ENCODE measurements at places on chromosomes 2 and 18.

GRCh38 chr2:165888171-165888570 is 65.4 kb downstream of the TTC21B start:
- no peak for DNase-seq

DNA sequence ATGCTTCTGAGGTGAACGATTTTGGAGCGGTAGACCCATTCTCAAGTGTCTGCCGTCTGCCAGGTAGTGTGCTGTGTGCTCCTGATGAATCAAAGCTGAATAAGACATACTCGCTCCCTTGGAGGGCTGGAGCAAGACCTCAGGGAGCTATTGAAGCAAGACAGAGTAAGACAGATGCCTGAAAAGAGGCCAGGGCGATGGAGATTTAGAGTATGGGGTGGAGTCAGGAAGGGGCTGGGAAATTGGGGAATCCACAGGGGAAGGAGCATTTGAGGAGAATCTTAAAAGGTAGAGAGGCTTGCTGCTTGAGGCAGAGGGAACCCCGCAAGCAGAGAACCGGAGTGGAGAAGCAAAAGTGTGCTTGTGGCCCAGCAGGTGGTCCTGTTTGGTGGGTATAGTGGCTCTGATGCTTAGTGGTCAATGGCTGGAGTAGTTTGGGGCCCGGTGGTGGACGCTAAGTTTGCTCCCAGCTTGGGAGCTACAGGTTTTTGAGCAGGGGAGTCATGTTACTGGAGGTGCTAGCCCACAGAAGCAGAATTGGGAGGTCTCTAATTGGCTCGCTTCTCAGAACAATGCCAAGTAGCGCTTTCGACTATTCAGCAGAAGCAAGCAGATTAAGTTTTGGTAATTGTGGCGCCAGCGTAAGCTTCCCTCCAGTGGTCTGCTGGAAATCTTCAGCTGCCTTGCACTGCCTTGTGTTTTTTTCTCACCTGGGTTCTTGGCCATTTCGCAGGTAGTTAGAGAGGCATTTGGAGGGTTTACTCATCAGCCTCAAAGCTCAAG is 2.0 kb downstream of the CNNM4 start:
- no peak for DNase-seq

DNA sequence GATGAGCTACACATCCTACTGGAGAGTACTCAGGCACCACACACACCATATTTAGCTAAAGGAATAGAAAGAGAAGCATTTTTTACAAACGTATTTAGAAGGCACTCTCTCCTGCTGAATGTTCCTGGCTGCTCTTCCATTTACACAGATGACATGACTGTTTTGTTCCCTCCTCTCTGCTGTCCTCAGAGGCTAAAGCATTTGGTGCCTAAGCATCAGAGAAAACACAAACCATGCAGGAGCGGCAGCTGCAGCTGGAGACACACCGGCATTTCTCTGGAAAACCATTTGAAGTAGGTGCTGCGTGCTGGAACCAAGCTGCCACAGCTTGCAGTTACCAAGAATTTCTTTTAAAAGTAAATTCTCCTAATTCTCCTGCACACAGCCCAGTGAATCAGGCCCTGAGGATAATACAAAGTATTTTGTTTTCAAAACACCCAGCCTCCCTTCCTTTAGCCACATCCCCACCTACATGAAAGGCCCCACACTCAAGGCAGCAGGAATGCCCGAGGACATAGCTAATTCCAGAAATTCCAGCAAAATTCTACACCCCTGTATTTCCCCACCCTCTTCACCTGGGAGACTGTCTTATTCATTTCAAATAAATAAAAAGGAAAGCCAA is 488.9 kb upstream of the SOX11 start:
- no peak for DNase-seq

DNA sequence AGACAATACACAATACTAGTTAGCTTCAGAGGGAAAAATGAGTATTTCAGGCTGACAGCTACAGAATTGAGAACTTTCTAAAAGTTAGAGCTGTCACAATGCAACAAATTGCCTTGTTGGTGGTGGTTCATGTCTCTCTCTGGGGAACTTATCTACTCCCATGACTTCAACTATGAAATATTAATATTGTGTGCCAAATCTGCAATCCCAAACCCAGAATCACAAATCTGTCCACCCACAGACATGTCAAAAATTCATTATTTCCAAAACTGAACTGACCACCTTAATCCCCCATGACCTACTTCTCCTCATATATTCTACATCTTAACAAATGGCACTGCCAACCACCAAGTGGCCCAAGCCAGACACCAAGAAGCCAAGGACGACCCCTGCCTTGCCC is 143.5 kb downstream of the TCF4 start:
- no peak for DNase-seq

- no peak for DNase-seq
These were observed 149.9 kb upstream of the SCN7A start for GRCh38 chr2:166643980-166644379.

DNA sequence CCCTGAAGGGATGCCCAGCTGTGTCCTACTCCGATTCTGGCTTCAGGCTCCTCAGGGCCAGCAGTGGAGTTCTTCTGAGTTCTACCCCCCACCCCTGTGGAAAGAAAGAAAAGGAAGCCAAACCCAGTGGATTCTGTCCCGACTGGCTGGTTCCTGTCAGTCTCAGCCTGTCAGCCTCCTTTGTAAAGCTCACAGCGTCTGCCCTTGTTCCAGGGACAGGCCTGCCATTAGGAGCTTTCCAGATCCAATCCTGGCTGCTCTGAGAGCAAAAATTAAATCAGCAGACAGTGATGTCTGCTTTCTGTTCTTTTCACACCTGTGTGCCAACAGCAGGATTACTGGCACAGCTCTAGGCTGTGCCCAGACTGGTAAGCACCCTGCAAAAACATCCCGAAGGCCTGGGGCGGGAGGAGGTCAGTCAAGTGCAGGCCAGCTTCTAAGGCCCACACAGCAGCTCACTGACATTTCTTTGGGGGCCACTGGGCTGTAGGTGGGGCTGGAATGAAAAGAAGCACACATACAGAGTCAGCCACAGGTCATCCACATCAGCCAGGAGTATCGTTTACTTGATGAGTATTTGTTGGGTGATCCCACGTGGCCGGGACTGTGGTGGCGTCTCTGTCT is 69.1 kb downstream of the EHD3 start:
- DNase-seq = no peak

DNA sequence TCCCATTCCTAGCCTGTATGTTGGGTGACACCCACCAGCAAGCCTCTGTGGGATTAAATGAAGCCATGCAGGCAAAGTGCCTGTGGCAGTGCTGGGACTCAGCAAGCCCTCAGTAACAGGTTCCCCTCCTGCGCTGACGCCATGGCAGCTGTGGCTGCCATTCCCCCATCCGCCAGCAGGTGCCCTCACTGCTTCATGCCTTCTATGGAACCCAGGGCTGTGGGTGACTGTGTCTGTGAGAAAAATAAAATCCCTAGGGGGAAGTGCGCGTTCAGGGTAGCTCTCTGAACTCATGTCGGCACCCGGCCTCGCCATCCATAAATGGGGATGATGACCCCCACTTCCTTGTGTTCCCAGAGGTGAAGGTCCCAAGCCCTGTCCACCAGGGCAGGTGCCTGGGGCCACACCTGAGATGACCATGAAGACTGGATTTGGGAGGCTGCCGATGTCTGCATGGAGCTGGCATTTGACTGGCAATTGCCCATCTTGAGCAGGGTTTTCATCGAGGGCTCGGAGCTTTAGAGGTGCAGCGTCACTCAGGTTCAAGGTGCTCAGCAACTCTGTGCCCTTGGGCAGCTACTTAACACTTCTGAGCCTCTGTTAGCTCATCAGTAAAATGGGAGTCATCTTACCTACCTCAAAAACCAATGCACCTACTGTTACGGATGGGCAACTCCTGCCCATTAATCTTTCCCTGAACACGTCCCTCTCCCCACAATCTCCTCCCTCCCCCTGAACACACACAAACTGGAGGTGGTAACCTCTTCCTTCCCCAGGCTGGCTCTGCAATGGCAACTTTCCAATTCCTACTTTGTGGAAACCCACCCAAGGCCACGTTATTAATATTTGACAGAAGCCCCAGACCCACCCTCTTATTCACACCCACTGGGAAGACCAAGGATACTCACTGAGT is 2.9 kb upstream of the MAL start:
- DNase-seq = peak; percentile 84

DNA sequence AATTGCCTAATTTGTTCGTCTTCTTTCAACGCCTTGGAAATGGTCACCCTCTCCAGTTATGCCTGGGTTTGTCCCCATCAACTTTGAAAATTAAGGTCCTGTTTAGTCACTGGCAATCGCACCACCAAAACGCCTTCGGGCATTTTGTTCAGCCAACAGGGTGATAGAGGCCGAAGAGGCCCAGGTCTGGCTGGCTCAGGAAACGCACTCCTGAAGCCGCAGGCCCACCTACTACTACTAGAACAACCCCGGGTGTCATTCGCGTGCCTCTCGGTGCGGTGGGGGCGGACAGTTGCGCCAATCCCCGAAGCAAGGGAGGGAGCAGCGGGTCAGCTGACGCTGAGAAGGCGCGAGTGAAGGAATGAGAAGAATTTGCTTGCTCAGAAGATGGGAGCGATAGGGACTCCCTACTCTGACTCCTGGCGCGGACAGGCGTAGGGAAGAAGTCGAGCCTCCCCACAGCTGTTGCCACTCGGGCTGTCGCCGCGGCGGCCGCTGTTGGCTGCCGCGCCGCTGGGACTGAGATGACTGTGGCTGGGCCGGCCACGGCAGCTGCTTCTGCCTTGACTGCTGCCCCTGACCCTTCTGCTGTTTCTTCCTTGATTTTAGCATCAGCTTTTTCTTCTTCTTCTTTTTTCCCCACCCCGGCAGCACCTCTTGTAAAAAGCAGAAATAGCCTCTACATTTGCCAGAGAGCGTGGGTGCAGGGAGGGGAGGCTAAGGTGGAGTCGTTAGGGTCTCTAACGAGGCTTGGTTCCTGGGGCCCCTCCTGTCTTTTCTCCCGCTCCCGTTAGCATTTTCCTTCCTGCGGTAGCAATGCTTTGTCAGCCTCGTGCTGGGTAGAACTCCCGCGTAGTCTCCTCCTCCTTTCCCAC is 387.6 kb downstream of the FIGN start:
- no peak for DNase-seq

- DNase-seq = no peak
These were observed 182.9 kb downstream of the IKZF2 start for GRCh38 chr2:212968284-212969081.

GRCh38 chr2:50469784-50470183 is 562.1 kb downstream of the NRXN1 start:
- DNase-seq = no peak

All from stimulated activated CD8-positive, alpha-beta memory T cell treated with anti-CD3 and anti-CD28 coated beads, Interleukin-2, amount 100 ng/mL, for 48 hours (primary cell).